ENCODE measurements at places on chromosomes 5 and 9.

DNA sequence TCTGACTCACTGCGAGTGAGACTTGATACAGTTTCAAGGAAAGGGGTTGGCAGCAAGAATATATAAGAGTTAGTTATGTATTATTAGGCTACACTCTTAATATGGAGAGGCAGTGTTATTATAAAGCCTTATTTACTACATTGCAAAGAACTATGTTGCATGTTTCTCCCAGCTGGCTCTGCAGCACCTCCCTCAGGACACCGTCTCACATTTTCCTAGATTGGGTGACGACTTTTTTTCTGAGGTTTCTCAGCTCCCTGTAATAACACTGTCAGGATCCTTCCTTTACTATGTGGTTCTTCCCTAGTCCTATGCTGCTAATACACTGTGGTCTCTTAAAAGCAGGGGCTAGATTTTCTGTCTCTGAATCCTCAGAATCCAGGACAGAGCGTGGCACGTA is 153.7 kb downstream of the INSYN2B start:
- no peak for DNase-seq

GRCh38 chr9:21970800-21971640 is 23.2 kb downstream of the CDKN2A start:
- DNase-seq: no peak

DNA sequence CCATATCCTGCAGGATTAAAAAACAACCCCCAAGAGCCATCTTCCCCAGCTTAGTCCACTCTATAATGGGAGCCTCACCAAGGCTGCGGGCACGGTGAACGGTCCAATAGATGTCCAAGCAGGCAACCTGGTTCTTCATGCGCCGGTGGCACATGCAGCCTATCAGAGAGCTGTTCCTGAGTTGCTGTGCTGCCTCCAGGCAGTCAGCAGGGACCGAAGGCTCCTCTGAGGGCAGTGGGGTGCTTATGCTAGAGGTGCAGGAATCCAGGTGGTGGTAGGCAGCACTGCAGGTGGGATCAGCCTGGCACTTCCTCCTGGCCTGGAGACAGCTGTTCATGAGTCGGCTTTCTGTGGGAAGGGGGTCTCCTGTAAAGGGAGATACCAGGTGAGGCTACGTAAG is 10.2 kb downstream of the GFRA3 start:
- no peak for DNase-seq

- DNase-seq: no peak
Measured at GRCh38 chr5:117058740-117059139, 484.1 kb upstream of the SEMA6A start.

- no peak for DNase-seq
Measured at GRCh38 chr5:52269401-52269800, 518.3 kb upstream of the ITGA1 start.

GRCh38 chr9:125387861-125388524 is 126.4 kb downstream of the GAPVD1 start:
- no peak for DNase-seq

DNA sequence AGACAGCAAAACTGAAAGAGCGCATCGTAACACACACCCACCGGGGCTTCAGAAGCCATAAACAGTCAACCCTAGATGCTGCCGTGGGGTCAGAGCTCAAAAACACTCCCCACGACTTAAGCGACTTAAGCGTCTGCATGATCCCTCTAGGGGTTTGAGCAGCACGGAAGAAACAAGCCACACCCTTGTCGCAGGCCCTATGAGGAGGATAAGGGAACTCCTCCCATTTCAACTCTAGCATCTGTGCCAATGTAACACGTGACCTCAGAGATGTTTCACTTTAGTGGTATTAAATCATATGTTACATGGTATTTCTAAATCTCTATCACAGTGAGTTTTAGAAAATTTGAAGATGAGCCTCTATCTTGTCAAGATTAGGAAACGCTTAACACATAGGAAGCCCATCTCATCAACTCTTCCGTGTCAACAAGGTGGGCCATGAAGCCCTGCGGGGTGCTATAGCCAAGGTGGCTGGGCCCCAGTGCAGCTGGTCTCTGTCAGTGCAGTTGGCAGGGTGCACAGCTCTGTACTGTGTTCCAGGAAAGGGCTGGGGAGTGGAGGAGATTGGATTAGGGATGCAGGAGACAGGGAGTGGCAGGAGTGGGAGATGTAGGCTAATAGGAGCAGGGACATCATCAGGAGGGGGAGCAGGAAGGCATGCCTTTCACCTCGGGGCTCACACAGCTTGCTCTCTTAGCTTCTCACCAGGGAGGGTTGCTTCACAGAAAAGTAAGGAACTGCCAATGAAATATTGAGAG is 33.1 kb downstream of the ZCCHC9 start:
- DNase-seq: no peak

DNA sequence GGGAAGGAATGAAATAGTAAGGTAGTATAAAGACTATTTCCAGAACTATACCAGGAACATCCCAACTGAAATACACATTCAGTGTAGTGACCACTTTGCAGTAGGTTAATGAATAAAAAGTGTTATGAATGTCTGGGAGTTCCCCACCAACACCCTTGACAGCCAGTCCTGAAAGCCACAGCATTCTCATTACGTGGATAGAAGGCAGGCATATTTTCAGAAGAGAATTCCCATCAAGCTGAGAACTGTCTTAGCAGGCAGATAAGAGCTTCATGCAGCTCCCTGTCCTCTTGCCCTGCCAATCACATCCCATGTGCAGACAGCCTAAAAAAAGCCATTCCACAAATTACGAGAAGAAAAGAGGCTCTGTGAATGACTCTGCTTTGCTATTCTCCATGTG is 695.0 kb downstream of the DTWD2 start:
- DNase-seq: no peak

Data from activated CD4-positive, alpha-beta T cell treated with anti-CD3 and anti-CD28 coated beads, Interleukin-2, amount 50 U/mL, for 4 hours (primary cell).